Heart right ventricle (tissue), 16 donors: ENCODE measurements at places on chromosomes 2 and 18. TPM values are rescaled to one million over a fixed set of nuclear protein-coding genes. Genes with fewer than 3 reads are reported as not detected.

- H3K4me1 ChIP-seq = no peaks in the 10 kb centered on the region
- H3K4me3 ChIP-seq = no peak overlapping the region
- no peaks in the 10 kb centered on the region for H3K36me3 ChIP-seq
- no peaks in the 10 kb centered on the region for H3K27me3 ChIP-seq
- no peak for DNase-seq
Measured at GRCh38 chr2:148917431-148917830, 42.4 kb downstream of the KIF5C start.

- no peaks in the 10 kb centered on the region for H3K27me3 ChIP-seq
- DNase-seq = no peak
- H3K4me1 ChIP-seq = peaks cover 34% of the 10 kb centered on the region
- H3K4me3 ChIP-seq = no peak overlapping the region
- peaks cover 36% of the 10 kb centered on the region for H3K36me3 ChIP-seq
Measured at GRCh38 chr2:201059961-201060755, 11.3 kb downstream of the HYCC2 start.

DNA sequence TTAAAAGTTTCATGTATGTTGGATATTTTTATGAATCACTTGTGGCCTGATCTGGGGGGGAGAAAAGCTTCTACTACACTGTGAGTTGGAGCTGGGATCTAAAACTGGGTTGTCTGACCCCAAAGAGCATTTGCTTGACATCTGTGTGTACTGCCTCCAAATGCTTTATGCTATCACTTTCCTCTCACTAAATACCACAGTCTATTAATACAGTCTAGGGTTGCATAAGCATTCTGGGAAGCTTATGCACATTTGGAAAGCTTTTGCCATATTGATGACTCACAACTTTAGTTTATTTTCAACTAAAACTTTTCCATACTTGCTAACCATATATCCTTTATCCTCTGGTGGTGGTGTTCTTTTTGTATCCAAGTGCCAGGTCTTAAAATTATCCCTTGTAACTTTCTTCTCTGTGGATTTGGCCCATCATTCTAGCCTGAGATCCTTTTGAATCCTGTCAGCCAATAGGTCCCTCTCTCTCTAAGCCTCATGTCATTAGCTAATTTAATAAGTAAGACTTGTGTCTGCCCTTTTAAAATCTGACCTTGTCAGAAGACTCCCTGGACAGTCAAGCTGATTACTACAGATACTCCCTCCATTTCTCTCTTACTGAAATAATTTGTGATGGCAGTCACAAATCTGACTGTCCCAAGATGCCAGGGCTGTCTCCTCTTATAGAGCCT, 72.7 kb downstream of the NXPH2 start:
- H3K4me1 ChIP-seq = peaks cover 26% of the 10 kb centered on the region
- peak overlapping the region; percentile 39 for H3K27ac ChIP-seq
- no peaks in the 10 kb centered on the region for H3K27me3 ChIP-seq

Gene BMP10
- not detected for total RNA-seq

Gene HOXD4
- 0.27 TPM for total RNA-seq

- no peaks in the 10 kb centered on the region for H3K4me1 ChIP-seq
- H3K36me3 ChIP-seq = no peaks in the 10 kb centered on the region
- no peak overlapping the region for H3K4me3 ChIP-seq
Measured at GRCh38 chr2:236654496-236654895, 84.9 kb downstream of the ACKR3 start.

DNA sequence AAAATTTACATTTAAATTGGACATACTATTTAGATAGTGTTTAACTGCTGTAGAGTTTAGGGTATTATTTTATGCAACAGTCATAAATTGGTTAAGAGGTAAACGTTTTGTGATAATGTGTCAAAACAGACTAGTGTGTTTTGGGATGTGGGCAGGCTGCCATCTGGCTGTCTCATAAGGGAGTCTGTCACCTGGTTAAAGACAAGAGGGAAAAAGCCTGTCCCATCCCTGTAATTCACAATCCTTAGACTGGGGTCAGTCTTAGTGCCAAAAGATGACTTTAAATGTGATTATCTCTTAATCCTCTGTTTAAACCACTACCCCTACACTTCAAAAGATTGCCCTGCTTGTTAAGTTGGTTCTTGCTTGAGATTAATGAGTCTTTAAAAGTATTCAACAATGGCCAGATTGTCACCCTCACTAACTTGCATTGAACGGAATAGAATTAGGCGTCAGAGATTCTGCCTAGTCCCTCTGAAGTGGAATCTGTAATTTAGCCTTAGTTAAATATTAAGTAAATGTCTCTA, 59.2 kb downstream of the SGPP2 start:
- H3K4me1 ChIP-seq = peaks cover 14% of the 10 kb centered on the region
- no peaks in the 10 kb centered on the region for H3K36me3 ChIP-seq
- H3K27me3 ChIP-seq = no peaks in the 10 kb centered on the region
- no peak for DNase-seq
- no peak overlapping the region for H3K4me3 ChIP-seq
- H3K27ac ChIP-seq = no peak overlapping the region

GRCh38 chr18:58337285-58337684, 291.6 kb downstream of the ALPK2 start:
- no peak overlapping the region for H3K4me3 ChIP-seq
- H3K27me3 ChIP-seq = no peaks in the 10 kb centered on the region
- no peaks in the 10 kb centered on the region for H3K36me3 ChIP-seq
- peaks cover 9% of the 10 kb centered on the region for H3K4me1 ChIP-seq
- H3K27ac ChIP-seq = peak overlapping the region; percentile 44
- DNase-seq = no peak

Gene ZNF396
- 0.53 TPM for total RNA-seq

Gene ASXL3
- 4.5 TPM for total RNA-seq

DNA sequence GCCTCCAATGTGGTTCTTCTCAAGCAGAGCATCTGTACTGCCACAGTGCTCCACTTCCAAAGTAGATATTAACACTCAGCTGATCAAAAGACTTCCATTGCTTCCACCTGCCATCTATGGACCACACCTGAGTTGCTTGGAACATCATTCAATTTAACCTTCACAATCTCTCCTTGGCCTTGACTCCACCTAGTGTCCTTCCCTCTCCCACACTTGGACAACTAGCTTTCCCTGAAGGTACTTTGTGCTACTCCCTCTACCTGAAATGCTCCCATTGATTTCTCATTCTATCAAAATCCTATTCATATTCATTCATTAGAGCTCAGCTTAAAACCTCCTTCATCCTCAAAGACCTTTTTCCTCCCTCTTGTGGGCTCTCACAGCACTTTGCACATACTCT, 48.7 kb downstream of the SOWAHC start:
- no peak overlapping the region for H3K27ac ChIP-seq
- no peak for DNase-seq
- no peaks in the 10 kb centered on the region for H3K36me3 ChIP-seq
- peaks cover 13% of the 10 kb centered on the region for H3K4me1 ChIP-seq

Gene TMEM178A
- 2.7 TPM for total RNA-seq

Gene PROM2
- 0.83 TPM for total RNA-seq

- H3K27me3 ChIP-seq = no peaks in the 10 kb centered on the region
- DNase-seq = no peak
- H3K36me3 ChIP-seq = no peaks in the 10 kb centered on the region
Measured at GRCh38 chr18:48766026-48766425, 184.7 kb downstream of the SMAD7 start.

DNA sequence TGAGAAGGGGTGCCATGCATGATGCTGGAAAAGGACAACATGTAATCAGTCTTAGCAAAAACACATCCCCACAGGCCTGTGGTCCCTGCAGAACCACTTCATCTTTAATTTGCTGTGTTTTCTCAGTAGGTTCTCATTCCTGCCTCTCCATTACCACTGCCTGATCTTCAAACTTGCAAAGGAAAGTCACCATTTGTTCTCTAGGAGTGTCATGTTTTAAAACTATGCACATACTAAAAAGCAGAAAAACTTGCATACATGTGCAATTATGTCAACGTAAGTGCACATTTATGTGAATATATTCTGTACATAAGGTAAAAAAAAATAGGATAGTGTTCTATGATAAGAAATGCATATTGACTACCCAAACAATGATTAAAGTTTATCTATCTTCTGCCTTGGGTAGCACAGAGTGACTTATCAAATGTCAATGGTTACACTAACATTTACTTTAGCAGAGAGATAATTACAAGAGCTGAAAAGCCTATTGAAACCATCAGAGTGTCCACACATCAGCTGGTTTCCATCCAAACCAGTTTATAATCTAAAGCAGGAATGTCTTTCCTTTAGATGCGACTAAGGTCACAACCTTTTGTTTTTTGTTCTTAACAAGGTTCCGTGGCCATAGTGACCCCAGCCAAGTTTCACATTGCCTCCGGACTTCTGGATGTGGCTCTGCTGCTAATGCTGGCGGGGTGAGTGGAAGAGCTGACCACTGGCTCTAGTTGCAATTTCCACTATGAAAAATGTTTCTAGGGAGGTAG, 58.7 kb upstream of the RMDN2 start:
- H3K36me3 ChIP-seq = no peaks in the 10 kb centered on the region
- no peaks in the 10 kb centered on the region for H3K27me3 ChIP-seq
- no peak overlapping the region for H3K4me3 ChIP-seq
- peak overlapping the region; percentile 15 for H3K27ac ChIP-seq
- H3K4me1 ChIP-seq = peaks cover 14% of the 10 kb centered on the region

Gene STK11IP
- 14.8 TPM for total RNA-seq

Gene OTX1
- not detected for total RNA-seq

- no peaks in the 10 kb centered on the region for H3K36me3 ChIP-seq
- H3K27ac ChIP-seq = no peak overlapping the region
- no peak for DNase-seq
- H3K4me3 ChIP-seq = no peak overlapping the region
- no peaks in the 10 kb centered on the region for H3K27me3 ChIP-seq
Measured at GRCh38 chr18:2442726-2443275, 128.5 kb downstream of the METTL4 start.

DNA sequence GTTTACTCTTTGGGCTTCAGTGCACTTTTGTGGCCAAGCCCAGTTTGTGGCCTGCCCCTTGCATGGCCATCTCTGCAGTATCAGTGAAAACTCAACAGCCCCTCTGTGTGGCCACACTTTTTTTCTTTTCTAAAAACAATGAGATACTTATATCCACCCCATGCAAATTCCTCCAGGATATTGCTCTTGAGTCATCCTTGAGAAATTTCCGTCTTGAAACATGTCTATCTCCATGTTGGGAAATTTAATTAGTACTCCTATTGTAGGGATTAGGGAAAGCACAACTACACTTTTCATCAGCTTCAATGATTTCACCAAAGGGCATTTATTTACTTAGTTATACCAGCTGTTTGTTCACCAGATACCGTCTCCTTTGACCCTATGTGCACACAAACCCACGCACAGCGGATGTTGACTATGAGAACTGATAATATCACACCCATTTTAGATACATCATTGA, 993.1 kb downstream of the TSN start:
- no peak overlapping the region for H3K4me3 ChIP-seq
- no peaks in the 10 kb centered on the region for H3K4me1 ChIP-seq

DNA sequence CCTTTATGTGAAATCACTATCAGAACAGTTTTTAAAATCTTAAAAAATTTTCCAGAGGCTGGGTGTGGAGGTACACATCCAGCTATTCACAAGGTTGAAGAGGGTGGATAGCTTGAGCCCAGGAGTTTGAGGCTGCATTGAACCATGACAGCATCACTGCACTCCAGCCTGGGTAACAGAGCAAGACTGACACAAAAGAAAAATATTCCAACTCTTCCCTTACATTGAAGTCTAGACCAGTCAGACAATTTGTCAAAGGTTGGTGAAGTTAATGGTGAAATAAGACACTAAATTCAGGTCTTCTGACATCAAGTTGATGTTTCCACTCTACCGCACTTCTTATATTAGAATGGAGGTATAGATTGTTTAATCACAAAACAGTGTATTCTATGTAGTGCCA, 52.8 kb downstream of the HYCC2 start:
- H3K27me3 ChIP-seq = no peaks in the 10 kb centered on the region
- no peak overlapping the region for H3K4me3 ChIP-seq
- peaks cover 10% of the 10 kb centered on the region for H3K4me1 ChIP-seq
- DNase-seq = no peak
- peaks cover 83% of the 10 kb centered on the region for H3K36me3 ChIP-seq

- no peaks in the 10 kb centered on the region for H3K4me1 ChIP-seq
- no peaks in the 10 kb centered on the region for H3K27me3 ChIP-seq
- H3K27ac ChIP-seq = no peak overlapping the region
- H3K4me3 ChIP-seq = no peak overlapping the region
- H3K36me3 ChIP-seq = no peaks in the 10 kb centered on the region
Measured at GRCh38 chr18:32530947-32531651, 60.4 kb upstream of the GAREM1 start.

Gene NXPH2
- total RNA-seq = not detected

Gene SLC8A1
- total RNA-seq = 791 TPM

Gene GLI2
- total RNA-seq = 1.0 TPM

- H3K27me3 ChIP-seq = no peaks in the 10 kb centered on the region
- H3K27ac ChIP-seq = no peak overlapping the region
- no peak overlapping the region for H3K4me3 ChIP-seq
Measured at GRCh38 chr2:15990151-15991101, 50.1 kb downstream of the MYCN start.

Gene RMDN2
- total RNA-seq = 4.9 TPM

Gene GORASP2
- 54.2 TPM for total RNA-seq

Gene CD207
- total RNA-seq = not detected

GRCh38 chr2:203656522-203657287, 49.7 kb upstream of the CD28 start:
- no peak overlapping the region for H3K4me3 ChIP-seq
- peak; percentile 32 for DNase-seq
- no peaks in the 10 kb centered on the region for H3K27me3 ChIP-seq
- peaks cover 12% of the 10 kb centered on the region for H3K4me1 ChIP-seq

DNA sequence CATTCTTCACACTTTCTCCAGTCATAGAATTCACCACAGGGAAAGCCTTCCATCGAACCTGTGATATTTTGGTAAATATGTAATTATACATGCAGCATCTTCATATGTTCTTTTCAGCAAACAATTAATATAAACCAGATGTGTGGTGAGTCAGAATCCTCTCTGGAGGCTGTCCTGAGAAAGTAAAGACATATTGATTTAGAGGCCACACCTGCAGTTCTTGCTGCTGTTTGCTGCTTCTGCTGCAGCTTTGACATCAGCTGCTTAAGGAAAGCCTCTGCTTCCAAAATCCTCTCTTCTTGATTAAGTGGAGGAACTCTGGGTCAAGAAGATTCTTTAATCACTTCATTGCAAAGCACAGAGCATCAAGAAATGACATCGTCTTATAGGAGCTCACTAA, 568.8 kb upstream of the ZEB2 start:
- no peak overlapping the region for H3K27ac ChIP-seq
- no peak overlapping the region for H3K4me3 ChIP-seq
- no peaks in the 10 kb centered on the region for H3K27me3 ChIP-seq
- no peaks in the 10 kb centered on the region for H3K36me3 ChIP-seq
- H3K4me1 ChIP-seq = no peaks in the 10 kb centered on the region

- no peak overlapping the region for H3K27ac ChIP-seq
- no peaks in the 10 kb centered on the region for H3K36me3 ChIP-seq
- H3K4me1 ChIP-seq = peaks cover 16% of the 10 kb centered on the region
- peak overlapping the region; percentile 39 for H3K4me3 ChIP-seq
Measured at GRCh38 chr18:7116001-7116730, 1.4 kb downstream of the LAMA1 start.

- no peak overlapping the region for H3K27ac ChIP-seq
- H3K36me3 ChIP-seq = no peaks in the 10 kb centered on the region
- no peak overlapping the region for H3K4me3 ChIP-seq
- DNase-seq = peak; percentile 54
- H3K27me3 ChIP-seq = no peaks in the 10 kb centered on the region
Measured at GRCh38 chr2:109290887-109291643, 162.1 kb downstream of the SH3RF3 start.

Gene BCL11A
- 24.4 TPM for total RNA-seq
